ENCODE measurements at places on chromosomes 12 and 14.

- DNase-seq, result no peak
These were observed 314.2 kb downstream of the EGLN3 start for GRCh38 chr14:33636716-33637115.

- no peak for DNase-seq
These were observed 11.0 kb upstream of the GSG1 start for GRCh38 chr12:13114251-13115052.

DNA sequence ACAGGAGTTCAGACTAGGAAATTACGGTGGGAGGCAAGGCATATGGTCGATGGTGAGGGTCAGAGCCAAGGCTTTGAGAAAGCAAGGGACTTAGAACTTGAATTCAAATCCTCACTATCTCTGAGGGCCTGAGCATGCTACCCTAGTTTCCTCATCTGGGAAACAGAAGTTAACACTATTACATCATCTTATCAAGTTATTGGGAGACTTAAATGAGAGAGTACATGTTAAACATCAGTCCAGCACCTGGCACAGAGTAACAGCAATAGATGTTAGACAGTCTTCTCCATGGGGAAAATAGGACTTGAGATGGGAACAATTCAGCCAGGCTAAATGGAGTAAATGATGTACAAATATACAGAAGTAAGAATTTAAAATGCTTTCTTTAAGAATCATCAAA, 38.5 kb downstream of the SLC38A1 start:
- no peak for DNase-seq

GRCh38 chr14:64899958-64900357, 14.3 kb upstream of the CHURC1 start:
- peak; percentile 30 for DNase-seq

- DNase-seq, result no peak
These were observed 16.2 kb downstream of the ESRRB start for GRCh38 chr14:76391981-76392690.

DNA sequence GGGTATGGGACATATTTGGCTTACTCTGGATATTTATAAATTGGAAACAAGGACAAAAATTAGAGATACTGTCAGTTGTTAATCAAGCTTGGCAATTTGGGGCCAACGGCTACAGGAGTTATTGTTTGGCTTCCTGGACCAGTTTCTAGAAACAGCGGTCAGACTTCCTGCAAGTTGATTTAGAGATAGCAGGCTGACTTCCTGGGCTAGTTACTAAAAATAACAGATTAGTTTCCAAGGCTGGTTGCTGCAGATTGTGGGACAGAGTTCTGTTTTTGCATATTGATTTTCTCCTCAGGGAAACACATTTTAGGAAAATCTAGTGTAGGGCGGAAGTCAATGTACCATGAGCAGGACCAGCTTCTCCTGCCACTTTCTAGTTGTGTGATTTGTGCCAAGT, 144.0 kb upstream of the TMPO start:
- peak; percentile 39 for DNase-seq

DNA sequence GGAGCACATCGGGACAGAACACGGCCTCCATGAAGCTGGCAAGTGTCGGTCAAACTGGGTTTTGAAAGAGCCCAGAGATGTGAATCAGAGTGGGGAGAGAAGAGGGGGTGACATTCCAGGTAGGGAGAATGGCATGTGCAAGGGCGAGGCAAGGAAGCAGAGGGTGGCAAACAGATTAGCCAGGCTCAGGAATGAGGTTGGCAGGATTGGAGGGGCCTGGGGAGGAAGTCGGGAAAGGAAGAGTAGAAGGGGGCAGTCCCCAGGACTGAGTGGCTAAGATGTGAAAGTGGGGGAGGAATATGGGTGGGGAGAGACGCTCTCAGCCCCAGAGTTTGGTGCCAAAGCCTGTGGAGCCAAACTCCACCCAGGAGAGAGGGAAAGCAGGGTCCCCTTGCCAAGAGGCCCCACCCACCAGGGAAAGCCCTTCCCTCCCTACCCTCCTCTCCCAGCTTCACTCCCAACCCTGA, 5.5 kb upstream of the HDAC7 start:
- DNase-seq, result no peak

GRCh38 chr12:92156704-92157395, 11.2 kb upstream of the BTG1 start:
- DNase-seq, result no peak

DNA sequence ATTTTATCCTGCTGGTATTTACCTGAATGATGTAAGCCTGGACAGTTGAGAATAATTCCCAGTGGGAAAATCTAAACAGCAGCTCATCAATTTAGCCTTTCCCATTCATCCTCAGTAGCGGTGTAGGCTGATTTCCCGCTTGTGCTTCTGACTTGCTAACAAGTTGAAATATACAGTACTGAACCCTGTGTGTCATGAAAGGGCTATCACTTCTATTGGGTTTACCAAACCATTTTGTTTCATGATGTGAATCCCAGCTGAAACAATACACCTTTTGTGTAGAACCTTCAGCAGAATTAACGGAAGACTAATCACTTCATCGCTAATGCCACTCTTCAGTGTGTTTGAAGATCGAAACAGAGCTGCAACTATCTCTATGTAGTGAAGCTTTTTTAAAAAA, 88.4 kb downstream of the POLR3B start:
- no peak for DNase-seq

DNA sequence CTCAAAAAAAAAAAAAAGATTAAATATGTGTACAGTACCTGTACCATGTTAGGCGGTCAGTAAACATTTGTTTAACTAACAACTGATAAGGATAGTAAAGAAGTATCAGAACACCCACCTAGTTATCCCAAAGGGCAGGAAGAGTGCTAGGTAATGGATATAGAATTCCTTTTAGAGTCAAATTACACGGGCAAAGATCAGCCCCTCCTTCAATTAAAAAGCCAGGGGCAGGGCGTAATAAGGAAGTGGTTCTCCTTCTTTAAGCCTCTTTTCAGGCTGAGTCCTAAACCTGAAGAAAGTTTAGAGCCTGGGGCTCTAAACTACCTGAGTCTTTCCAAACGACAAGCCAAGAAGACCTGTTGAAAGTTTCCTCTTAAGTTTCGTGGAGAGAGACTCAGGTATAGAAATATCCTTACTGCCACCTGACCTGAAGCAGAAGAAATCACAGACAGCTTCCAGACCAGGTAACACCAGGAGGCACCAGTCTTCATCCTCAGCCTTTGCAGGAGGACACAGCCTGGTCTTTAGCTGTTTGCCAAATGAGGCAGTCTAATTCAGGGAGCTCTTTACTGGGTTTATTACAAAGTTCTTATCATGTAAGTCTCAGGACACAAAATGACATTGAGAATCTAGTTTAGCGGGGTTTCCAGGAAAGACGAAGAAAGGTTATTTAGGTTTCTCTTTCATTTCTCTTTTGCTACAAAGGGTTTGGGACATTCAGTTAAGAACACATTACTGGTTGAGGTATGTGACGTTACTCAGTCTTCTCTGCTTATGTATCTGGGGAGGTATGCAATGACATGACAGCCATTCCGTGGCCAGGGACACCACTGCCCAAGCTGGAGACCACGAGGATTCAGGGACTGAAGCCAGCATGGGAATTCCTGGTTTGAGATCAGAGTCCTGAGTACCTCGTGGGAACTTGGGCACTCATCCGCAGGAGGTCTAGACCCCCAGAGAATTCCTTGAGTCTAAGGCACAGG, at the start of gene BCL2L14:
BCL2L14 (plus strand) TSS at position 266 of the 983 bp plus-strand sequence. CDS start 8,367 bp downstream, outside the sequence.
- DNase-seq, result peak; percentile 17

DNA sequence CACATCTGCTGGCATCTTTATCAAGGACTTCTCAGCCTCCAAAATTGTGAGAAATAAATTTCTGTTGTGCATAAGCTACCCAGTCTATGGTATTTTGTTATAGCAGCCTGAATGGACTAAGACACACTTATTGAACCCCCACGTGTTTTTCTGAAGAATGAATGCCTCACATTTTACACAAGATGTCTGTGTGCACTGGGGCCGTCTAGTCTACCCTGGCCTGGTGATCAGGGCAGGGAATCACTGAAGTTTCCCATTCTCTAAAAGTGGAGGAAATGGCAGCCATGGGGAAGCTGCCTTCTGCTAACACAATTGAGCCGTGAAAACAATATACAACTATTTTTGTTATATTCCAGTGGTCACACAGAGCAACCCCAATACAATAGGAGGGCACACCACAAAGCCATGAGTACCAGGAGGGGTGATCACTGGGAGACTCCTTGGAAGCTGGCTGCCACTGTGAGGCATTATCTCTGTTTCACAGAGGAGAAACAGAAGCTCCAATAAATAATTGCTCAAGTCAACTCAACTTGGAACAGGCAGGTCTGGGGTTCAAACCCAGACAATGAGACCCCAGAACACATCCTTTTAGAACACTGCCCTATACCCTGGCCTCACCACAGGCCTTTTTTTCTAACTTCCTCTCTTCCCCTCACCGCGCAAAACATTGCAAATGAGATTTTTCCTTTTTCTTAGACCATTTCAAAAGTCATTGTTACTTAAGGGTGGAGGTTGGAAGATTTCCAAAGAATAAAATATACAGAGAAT, 18.3 kb upstream of the LTA4H start:
- no peak for DNase-seq

DNA sequence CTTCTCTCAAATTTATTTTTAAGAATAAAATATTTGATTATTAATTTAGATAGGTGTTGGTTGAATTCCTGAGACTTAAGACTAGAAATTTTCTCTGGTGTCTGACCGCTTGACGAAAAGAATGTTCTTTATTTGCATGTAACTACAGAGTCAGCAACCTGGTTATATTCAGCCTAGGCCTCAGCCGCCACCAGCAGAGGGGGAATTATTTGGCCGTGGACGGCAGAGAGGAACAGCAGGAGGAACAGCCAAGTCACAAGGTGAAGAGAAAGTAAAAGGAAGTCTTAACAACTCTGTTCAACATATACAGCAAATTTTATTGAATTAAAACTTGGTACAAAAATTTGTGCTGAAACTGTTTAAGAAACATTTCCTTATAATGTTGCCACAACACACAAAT, 5.2 kb downstream of the PIWIL1 start:
- DNase-seq, result no peak

DNA sequence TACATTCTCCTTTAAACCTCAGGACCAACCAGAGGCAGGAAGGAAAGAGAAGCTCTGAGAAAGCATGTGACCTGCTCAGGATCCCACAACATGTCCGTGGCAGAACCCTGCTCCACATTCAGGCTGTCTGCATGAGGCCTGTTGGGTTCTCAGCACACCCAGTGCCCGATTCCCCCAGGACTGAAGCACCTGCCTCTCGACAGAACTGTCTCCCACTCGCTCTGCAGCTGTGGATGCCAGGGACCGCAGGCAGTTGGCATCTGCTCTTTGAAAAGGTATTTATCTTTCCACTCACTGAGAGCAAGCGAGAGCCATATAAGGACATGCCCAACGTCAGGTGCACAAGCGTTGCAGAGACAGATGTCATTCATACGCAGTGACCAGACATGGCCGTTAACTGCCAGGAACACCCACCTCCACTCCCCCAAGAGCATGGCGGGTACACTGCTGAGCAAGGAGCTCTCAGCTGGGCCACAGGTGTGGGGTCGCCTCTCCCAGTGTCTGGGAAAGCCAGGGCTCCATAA, 18.9 kb downstream of the PITPNM2 start:
- DNase-seq, result no peak

GRCh38 chr12:115017346-115017745, 333.4 kb upstream of the TBX3 start:
- DNase-seq, result no peak

- DNase-seq, result no peak
These were observed 64.1 kb upstream of the DYNC1H1 start for GRCh38 chr14:101900253-101900652.

GRCh38 chr14:75234173-75235115, 44.2 kb upstream of the FOS start:
- peak; percentile 89 for DNase-seq

DNA sequence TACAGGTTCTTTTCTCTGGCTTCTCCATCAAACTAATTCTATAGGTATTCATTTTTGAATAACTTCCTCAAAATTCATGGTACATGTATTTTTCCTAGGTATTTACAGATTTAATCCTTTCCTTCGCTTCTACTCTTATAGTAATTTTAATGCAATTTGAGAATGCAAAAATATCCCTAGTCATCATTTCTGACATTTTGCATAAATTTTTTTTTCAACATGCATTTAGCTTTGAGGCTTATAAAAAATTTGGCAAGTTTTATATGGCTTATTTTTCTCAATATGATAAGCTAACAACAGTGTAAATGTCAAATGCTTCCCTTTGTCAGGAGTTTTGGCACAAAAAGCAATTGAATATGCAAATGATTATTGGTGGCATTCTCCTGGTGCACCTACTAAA, 872.6 kb downstream of the FLRT2 start:
- DNase-seq, result no peak

GRCh38 chr12:131895640-131896079, 1.2 kb downstream of the ULK1 start:
- DNase-seq, result no peak

DNA sequence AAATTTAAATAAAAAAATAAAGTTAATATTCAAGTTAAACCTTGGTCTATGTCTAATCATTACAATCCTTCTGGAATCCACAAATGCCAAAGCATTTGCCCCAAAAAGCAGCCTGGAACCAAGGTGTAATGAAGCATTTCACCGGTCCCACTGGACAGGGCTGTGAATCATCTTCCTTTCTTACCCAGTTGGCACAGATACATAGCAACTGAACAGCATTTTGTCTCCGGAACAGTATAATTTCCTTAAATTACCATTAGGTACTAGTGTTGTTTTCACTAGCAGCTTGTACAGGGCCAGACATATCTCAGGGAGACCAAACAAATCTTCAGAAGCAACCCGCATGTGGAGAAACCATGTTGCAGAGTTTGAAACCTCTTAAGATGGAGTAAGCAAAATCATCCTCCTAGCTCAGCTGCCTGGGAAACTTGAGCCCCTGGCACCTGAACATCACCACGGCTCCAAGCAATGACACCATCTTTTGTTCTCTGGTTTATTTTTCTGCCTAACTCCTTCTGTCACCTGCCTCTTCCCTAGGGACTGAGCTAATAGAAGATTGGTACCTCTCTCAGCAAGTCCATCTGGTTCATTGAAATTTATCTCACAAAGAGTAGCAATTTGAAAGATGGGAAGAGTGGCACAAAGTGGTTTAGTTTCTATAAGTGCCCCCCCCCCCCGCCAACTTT, 17.9 kb upstream of the MDM1 start:
- peak; percentile 30 for DNase-seq

DNA sequence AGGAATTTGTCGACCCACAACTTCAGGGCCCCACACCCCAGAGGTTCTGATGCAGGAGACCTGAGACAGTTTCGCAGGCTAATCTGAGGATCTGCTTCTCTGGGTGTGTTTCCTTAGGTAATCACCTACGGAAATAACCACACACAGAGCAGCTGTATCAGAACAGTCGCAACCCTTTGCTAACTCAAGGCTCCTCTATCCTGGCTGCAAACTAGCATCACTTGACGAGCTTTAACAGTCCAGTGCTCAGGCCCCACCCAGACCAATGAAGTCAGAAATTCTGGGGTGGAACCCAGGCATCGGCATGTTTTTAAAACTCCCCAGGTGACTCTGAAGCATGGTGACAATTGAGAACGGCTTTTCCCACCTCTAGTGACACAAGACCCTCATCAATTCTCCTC, 20.7 kb downstream of the SLC7A7 start:
- no peak for DNase-seq

DNA sequence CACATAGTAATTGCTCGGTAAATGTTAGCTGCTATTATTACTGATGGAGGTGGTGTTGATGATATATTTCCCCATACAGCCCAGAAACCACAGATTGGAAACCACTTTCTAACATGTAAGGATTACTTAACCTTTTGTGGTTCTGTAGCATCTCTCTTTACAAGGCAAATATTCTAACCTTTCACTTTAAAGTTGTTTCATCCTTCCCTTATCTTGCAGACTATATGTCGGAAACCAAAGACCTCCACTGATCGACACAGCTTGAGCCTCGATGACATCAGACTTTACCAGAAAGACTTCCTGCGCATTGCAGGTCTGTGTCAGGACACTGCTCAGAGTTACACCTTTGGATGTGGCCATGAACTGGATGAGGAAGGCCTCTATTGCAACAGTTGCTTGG, 75.8 kb downstream of the FRMD6 start:
- no peak for DNase-seq

All from M059J (cell line).